ENCODE measurements at places on chromosomes 1 and 21.

DNA sequence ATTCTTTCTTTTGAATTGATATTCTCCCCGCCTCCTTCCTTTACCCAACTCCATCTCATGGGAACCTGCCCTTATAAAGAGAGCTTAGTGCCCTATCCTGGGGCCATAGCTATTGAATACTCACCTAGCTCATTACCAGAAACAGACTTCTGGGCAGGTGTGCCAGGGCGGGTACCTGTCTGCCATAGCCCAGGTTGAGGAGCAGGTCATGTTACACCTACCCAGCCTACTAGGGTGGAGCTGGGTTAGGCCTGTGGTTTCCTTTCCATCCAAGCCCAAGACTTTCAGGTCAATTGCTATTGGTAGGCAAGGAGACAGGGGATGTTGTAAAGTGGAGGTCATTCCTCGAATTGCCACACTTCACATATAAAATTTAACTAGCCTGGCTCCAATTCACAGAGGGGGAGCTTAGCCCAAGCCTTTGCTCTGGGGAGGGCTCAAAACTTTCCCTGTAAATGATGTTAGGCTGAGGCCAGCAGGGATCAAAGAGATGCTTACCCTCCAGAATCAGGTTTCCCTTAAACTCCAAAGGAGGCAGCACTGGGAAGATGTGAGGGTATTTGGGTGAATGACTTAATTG is 87.1 kb upstream of the IPO9 start:
- DNase-seq, result no peak

DNA sequence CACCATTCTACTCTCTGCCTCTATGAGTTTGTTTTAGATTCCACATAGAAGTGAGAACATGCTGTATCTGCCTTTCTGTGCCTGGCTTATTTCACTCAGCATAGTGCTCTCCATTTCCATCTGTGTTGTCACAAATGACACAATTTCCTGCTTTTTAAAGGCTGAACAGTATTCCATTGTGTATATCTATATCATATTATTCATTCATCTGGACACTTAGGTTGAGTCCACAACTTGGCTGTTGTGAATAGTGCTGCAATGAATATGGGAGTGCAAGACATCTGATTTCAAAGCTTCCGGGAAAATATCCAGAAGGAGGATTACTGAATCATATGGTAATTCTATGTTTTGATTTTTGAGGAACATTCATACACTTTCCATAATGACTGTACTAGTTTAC is 20.1 kb upstream of the DONSON start:
- DNase-seq, result no peak

- DNase-seq, result no peak
Observed at GRCh38 chr1:182283746-182284544, 107.6 kb downstream of the GLUL start.

GRCh38 chr1:48767975-48768510 is 8.6 kb downstream of the BEND5 start:
- peak; percentile 32 for DNase-seq

DNA sequence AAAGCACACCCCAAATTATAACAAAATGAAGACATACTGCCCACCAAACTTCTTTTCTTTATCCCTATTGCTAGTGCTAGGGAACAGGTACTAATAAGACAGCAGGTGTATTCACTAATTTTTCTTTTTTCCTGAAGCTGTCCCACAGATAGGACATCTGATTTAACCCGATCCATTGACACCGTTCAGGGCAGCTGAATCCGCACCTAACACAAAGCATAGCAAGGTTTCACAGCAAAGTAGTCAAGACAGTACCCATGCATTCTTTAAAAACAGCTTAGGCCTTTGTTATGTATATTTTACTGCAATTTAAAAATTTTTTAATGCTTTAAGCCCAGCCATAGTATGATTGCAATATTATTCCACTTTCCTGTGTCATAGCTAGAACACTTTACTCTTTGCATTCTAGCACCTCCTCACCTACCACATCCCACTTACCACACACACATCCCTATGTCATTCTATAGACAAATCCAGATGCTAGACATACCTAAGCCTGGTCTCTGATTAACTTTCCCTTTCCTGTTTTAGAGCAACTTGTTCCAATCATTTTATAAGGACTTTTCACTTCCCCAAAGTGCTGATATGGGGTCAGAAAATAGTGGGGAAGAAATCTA is 40.4 kb downstream of the GATAD2B start:
- no peak for DNase-seq

DNA sequence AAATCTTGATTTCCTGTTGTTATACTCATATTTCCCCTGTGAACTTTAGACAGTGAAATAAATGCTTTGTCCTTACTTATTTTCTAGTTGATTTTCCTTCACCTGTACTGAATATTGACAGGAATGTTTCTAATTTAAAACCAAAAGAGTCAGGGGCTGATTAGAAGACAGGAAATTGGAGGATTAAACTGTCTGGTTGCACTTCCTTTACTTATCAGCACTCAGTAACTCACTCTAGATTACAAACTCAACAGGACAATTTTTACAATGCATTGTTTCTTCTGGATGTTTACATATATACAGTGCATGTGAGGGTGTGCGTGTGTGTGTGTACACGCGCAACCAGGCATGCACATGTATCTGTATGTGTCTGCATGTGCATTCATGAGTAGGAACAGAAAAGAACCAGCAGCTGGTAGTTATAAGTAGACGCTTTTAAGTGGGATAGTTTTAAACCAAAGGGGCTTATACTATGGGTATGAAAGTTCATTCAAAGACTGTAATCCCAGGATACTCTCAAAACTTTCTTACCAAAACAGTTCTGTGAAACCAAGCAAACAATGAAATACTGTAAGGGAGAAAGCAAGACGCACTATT is 212.0 kb upstream of the NFIA start:
- DNase-seq, result no peak

DNA sequence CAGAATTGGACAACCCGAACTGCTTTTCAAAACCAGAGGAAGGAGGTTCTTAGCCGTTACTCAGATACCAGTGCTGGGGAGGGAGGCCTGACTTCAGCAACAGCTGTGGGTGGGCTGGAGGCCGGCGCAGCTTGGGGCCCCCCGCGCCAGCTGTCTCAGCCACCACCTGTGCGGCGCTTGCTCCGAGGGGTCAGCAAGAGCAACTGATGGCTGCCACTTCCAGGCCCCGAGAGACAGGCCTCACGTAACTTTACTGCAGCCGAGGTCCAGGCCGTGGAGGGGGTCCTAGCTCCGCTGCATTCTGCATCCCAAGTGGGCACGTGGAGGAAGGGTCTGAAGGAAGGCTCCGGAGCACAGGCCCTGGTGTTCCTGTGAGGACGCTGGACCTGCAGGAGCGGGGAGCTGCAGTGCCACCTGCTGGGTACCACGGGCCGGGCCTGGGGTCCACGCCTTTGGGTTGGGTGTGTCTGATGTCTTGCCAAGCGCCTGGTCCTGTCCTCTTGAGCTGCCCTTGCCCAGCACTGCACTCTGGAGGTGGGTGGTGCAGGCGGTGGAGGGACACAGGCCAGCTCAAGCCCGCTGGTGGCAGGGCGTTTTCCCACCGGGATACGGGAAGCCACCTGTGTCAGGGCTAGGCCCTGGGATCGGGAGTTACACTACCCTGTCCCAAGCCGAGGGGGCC is 9.8 kb downstream of the THAP3 start:
- peak; percentile 49 for DNase-seq

GRCh38 chr21:18104802-18105201 is 139.8 kb upstream of the CHODL start:
- no peak for DNase-seq

DNA sequence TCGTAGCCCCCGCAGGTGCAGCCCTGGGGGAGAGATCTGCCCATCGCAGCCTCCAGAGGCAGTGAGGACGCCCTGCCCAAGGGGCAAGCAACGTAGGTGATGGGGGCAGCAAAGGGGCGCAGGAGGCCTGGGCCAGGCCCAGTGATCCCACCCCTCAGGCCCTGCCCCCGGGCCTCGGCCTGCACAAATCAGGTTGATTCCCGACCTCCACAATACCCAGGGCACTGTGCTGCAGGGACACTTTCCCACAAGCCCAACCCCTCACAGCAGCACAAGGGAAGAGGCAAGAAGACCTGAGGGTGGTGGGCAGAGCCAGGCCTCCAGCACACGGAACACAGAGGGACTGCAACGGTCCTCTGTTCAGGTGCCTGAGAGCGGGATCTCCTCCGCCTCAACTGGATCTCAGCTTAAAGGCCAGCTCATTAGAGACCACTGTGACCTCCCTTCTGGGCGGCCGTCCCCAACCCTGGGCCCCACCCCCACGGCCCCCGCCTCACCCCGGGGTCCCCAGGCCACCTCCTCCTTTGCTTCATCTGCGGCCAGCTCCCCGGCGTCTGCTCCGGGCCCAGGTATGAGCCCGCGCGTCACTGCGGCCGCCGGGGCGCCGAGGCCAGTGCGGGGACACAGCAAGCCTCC is 812 bp upstream of the ARF1 start:
- DNase-seq, result no peak

- DNase-seq, result no peak
Observed at GRCh38 chr1:1989789-1990188, 13.8 kb downstream of the CFAP74 start.

GRCh38 chr1:183926983-183927382 is 110.5 kb downstream of the COLGALT2 start:
- no peak for DNase-seq

DNA sequence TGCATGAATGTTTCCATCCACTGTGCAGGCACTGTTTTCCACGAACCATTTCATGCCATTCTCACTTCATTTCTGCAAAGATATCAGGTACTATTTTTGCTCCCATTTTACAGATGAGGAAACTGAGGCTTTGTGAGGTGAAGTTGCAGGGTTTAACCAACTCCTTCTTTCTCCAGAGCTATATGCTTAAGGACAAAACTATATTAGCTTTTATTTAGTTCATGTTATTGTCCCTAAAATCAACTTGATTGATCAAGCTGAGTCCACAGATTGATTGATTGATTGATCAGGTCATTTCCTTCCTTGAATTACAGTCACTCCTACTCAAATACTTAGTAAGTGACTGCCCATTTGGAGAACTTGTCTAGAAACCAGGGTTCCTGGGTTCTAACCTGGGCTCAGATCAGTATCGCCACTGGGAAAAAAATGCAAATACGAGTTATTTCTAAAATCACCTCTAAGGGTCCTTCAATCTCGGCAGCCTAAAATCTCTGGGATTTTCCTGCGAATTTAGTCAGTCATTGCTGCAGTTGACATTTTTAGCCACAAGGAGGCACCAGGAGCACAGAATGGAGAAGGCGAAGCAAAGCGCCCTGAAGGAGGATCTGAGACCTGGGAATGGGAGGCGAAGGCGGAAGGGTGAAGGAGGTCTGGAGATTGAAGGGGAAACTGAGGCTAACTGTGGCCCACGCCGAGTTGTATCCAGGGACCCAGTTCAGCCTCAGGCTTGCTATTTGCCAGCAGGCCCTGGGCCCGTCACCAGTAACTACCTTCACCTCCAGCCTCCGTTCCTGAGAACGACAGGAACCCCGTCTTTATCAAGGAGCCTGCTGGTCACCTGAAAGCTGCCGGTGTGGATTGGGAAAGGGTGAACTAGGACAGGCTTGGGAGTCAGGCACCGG is 14.3 kb upstream of the MUL1 start:
- peak; percentile 87 for DNase-seq

- no peak for DNase-seq
Observed at GRCh38 chr1:112461200-112461871, 47.4 kb upstream of the WNT2B start.

DNA sequence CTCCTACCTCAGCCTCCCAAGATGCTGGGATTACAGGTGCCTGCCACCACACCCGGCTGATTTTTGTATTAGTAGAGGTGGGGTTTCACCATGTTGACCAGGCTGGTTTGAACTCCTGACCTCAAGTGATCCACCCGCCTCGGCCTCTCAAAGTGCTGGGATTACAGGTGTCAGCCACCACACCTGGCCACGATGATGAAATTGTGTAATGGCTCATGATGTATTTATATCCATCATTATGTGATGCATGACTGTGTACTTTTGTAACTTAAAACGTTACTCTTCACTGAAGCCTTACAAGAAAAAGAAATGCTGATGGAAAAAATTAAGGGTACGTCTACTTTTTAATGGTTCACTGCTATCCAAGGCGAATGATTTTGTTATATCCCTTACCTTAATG is 7.5 kb downstream of the TARDBP start:
- DNase-seq, result no peak

DNA sequence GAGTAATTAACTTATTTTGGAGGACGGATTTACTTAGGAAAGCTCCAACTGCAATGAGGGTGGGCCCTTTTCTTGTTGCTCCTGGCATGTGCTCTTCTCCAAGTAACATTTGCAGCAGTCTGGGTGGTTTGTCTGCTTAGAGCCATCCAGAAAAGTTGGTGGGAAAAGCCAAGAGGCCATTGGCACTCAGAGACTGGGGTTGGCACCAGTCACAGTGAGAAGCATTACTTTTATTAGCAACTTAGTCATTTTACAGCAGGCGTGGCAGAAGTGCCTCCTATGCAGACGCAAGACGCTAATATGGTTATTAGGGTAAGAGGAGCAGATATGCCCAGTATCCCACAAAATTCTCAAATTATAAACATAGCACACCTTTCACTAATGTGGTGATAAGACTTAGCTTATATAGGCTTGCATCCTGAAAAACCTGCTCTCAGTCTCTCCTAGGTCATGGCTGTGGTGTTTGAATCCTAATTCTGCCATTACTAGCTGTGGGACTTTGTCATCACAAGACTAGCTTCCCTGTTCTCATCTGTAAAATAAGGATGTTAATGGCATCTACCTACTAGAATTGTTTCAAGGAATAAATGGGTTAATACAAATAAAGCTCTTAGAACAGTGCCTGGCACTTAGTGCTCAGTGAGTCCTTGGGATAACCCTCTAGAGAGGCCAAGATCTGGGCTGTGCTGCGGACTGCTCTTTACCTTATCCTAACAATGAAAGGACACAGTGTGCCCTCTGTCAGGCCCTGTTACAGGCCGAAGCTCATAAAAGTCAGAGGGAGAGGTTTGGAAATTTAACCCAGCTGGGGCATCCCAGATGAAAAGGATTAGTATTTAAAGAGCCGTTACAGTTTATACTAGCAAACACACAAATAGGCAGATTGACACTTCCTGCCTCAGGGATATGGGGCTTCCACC is 154.6 kb downstream of the ROR1 start:
- DNase-seq, result no peak

- no peak for DNase-seq
Observed at GRCh38 chr1:117760069-117760468, 154.2 kb downstream of the TENT5C start.

DNA sequence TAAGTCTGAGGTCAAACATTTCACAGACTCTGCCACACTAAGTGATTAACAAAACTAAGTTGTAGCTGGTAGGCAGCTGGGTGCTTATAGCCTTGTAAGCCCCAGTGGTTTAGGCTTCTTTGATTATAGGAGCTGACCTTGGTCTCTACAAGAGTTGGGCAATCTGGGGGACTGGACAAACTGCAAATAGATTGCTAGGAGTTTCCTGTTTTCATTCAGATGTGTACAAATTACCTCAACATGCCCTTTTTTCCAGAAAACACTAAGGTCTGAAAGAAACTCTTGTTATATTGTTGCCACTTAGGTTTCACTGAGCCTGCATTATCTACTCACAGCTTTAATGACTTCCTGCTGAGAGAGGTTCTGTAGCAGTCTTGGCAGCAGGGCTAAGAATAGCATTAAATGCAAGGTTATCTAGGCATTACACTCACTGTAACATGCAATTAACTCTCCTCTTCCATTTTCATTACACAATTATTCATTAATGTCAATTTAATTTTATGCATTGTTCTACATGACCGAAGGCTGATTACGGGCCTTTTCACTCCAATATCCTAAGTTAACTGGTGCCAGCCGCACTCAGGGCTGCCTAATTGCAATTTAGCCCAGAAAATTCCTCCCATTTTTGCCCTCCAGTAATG is 314.0 kb downstream of the LMO4 start:
- DNase-seq, result no peak
